ENCODE measurements at places on chromosomes 16 and 17. TPM values are rescaled to one million over a fixed set of nuclear protein-coding genes. Genes with fewer than 3 reads are reported as not detected.

The PNMT gene
- total RNA-seq: 7.1 TPM

The HSD11B2 gene
- 5.6 TPM for total RNA-seq

The C17orf100 gene
- 1.8 TPM for total RNA-seq

The CDK5R1 gene
- 0.83 TPM for total RNA-seq

The LRRC45 gene
- total RNA-seq: 11.0 TPM

The HEATR9 gene
- total RNA-seq: 0.21 TPM

The NRN1L gene
- not detected for total RNA-seq

DNA sequence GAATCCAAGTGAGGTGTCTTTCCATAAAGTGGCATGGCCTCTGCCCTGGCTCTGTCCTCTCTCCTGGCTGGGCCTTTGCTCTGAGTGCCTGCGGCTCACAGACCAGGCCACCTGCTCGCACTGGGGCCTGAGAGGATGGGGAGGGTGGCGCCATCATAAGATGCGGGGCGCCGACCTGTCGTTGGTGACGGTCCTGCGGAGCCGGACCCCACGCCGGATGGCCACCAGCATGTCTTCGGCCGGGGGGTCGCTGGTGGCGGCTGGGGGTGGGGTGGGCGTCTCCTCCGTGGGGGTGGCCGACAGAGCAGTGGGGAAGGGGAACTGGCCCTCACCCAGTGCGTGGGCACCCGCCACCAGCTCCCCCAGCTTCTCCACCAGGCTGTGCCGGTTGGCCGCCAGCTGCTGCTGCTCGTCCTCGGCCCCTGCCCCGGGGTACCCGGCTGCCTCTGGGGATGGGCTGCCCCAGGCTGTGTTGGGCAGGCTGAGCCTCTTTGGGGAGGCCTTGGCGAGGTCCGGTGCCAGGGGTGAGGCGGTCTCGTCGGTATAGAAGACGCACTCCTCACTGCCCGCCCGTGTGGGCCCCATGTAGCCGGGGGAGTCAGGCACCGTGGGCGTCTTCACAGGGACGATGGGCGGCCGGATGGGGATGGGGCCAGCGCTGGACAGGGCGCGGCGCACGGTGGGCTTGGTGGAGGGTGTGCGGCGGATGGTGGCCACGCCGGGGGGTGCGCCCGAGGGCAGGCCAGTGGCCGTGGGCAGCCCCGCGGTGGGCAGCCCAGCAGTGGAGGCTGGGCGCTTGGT is 17.4 kb downstream of the IL34 start:
- DNase-seq: no peak

GRCh38 chr17:14196377-14196997 is 40.2 kb downstream of the CDRT15 start:
- DNase-seq: no peak

- no peak for DNase-seq
Measured at GRCh38 chr16:56480776-56481467, 29.6 kb downstream of the OGFOD1 start.

DNA sequence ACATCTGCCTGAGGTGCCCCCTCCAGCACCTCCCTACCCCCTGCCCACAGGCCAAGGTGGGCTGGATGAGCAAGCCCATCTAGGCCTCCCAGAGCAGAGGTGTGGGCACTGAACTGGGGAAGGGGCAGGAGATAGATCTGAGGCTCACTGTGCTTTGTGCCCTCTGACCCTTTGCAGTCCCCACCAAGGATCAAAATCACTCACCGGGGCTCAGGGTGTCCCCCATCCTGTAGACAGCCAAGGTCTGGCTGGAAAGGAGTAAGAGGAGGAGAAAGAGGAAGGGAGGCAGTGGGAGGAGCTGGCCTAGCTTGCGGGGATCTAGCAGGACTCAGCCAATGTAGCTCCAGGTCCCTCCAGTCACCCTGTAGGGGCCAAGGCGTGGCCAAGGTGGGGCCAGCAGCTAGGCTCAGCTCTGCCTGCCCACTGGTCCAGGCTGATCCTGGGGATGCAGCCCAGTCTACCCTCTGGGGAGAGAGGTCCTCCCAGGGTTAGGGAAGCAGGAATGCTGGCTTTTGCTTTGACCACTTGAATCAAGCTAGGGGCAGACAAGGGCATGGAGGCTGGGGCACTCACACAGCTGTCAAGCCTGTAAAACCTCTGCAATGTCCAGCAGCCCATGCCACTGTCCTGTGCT is 1.8 kb downstream of the SLC12A4 start:
- peak; percentile 64 for DNase-seq

- peak; percentile 83 for DNase-seq
Measured at GRCh38 chr17:45425125-45425983, 7.3 kb downstream of the ARHGAP27 start.

DNA sequence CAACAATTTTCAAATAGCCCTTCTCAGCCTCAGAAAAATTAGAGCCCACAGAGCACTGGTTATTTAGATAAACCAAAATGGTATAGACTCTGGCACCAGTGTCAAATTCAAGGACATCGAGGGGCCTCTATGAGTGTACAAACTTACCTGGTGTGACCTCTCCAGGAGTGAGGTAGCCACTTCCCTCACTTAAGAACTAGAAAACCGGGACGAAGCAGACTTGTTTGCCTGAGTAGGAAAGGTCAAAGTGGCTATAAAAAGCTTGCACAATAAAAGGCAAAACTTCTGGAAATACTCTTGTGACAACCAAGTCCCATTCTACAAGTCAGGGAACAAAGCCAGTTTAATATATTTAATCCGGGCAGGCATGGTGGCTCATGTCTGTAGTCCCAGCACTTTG is 39.2 kb upstream of the PRSS54 start:
- no peak for DNase-seq

- DNase-seq: no peak
Measured at GRCh38 chr17:4093456-4093855, 49.4 kb downstream of the ZZEF1 start.

GRCh38 chr17:56289321-56289720 is 136.0 kb downstream of the ANKFN1 start:
- no peak for DNase-seq

DNA sequence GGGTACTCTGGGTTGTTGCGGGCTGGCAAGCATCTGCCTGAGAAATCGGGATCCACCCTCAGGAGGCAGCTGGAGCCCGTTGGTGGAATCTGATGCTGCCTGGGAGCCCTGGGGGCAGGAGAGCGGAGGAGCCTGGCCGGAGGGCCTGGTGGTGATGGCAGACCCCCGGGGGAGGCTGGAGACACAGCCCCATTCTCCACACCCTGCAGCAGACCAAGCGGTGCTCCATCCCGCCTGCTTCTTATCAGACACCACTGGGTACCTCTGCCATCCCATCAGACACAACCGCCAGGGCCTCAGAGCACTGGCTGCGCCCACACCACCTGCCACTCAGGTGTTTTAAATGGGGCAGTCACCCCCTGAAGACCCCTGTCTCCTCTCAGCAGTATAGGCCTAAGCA is 103.9 kb downstream of the RBFOX3 start:
- no peak for DNase-seq

DNA sequence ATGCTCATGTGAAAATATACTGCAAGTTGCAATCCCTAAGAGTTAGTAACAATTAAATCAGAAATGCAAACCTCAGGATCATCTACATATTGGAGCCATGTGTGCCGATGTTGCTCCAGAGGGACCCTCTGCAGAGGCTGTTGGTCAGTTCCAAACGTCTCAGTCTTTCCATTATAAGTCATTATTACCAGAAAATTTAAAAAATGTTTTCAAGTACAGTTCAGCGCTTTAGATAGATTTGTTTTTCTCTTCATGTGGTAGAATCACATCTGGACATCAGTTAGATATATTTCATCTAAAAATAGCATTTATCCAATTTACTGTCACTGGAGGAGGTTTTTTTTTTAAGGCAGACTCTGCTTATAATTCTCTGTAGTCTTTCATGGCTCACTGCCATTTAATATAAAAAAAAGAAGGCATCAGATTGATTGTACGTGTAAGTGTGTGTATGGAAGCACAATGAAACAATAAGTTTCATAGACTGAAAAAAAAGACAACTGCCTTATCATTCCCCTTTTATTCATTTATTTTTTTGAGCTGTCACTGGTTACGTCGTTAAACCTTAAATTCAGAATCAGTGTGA is 46.1 kb upstream of the MARCHF10 start:
- DNase-seq: no peak

GRCh38 chr17:66175892-66176291 is 16.0 kb downstream of the CEP112 start:
- no peak for DNase-seq

GRCh38 chr17:75965468-75965867 is 13.5 kb downstream of the ACOX1 start:
- no peak for DNase-seq

GRCh38 chr17:6686026-6686425 is 27.1 kb downstream of the SLC13A5 start:
- no peak for DNase-seq

GRCh38 chr16:66925322-66925840 is at the start of gene RRAD:
Gene RRAD, minus strand, starts transcription at chr16:66925535. Its CDS starts 356 bp downstream, at chr16:66925179.
- no peak for DNase-seq

GRCh38 chr16:70804153-70804733 is 3.3 kb upstream of the VAC14 start:
- no peak for DNase-seq

DNA sequence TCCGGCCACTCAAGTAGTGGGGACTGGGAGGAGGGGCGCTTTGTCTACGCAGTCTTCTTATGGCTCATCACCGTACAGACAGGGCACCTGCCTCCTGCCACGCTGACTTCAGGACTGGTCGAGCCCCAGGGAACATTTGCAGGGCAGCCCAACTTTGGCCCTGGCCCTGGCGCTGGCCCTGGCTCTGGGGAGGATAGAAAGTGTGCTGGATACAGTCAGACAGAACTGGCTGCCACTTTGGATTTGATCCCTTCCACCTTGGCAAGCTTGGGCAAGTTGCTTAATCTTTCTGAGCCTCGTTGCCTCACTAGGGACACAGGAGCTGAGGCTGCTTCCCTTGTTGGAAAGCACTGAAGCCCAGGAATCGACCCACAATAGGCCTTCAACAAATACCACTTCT is 13.6 kb downstream of the LGALS9 start:
- no peak for DNase-seq
